Thoracic aorta (tissue), 2 donors: ENCODE measurements at places on chromosomes 3 and 15. TPM values are rescaled to one million over a fixed set of nuclear protein-coding genes. Genes with fewer than 3 reads are reported as not detected.

DNA sequence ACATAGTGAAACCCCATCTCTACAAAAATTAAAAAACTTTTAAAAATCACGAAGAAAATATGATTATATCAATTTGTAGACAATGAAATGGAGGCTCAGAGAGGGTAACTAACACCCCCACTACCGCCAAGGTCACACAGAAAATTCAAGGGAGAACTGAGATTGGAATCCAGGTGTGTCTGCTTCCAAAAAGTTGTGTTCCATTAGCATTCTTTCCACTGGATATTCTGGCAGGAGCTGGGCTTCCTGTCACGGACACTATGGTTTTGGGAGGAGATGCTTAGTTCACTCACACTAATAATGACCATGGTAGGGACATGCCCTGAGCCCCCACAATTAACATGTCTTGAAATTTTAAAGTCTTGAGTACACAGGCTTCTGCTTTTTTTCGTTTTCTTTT, 28.8 kb downstream of the CTSH start:
- H3K4me1 ChIP-seq, result peaks cover 50% of the 10 kb centered on the region
- peak overlapping the region; percentile 77 for H3K27ac ChIP-seq
- H3K36me3 ChIP-seq, result peaks cover 19% of the 10 kb centered on the region
- no peaks in the 10 kb centered on the region for H3K27me3 ChIP-seq
- H3K4me3 ChIP-seq, result no peak overlapping the region
- no peak for DNase-seq

- no peak for DNase-seq
- H3K27ac ChIP-seq, result no peak overlapping the region
Measured at GRCh38 chr3:185028121-185028520, 124.7 kb downstream of the C3orf70 start.

- peak; percentile 11 for DNase-seq
- peaks cover 51% of the 10 kb centered on the region for H3K4me1 ChIP-seq
- H3K36me3 ChIP-seq, result no peaks in the 10 kb centered on the region
- no peak overlapping the region for H3K4me3 ChIP-seq
- H3K27me3 ChIP-seq, result no peaks in the 10 kb centered on the region
Measured at GRCh38 chr3:70824078-70824477, 511.6 kb upstream of the MDFIC2 start.

DNA sequence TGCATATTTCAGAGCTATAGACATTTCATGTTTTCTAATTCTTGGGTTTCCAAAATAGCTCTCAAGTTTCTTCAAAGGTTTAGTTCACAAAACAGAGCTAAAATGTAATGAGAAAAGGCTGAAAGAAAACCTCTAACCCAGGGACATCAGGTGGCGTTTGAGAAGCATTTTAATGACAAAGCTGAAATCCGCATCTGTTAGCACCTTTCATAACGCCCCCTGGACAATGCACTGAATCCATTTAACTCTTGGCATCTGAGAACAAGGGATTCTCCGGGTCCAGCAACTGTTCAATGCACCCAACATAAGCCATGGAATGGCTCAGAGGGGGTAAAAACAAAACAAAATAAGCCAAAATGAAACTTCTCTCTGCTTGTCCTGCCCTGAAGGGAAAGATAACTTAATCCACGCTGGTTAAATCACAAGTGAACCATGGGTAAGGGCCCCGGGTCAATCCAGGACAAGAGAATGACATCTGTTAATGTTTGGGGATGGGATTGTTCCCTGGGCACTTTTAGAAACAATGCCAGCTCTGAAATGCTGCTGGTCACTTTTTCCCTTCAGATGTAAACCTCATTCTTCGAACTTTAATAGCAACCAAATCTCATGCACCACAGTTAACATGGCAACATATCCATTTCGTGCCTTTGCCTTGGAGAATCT, 466.2 kb upstream of the ADAMTS9 start:
- no peak overlapping the region for H3K27ac ChIP-seq
- H3K4me1 ChIP-seq, result no peaks in the 10 kb centered on the region
- no peak for DNase-seq
- H3K36me3 ChIP-seq, result no peaks in the 10 kb centered on the region
- no peak overlapping the region for H3K4me3 ChIP-seq

GRCh38 chr3:713006-713621, 379.7 kb upstream of the CNTN6 start:
- no peaks in the 10 kb centered on the region for H3K36me3 ChIP-seq
- H3K4me1 ChIP-seq, result no peaks in the 10 kb centered on the region
- no peaks in the 10 kb centered on the region for H3K27me3 ChIP-seq
- no peak overlapping the region for H3K27ac ChIP-seq

The ERICH6 gene
- total RNA-seq, result not detected

DNA sequence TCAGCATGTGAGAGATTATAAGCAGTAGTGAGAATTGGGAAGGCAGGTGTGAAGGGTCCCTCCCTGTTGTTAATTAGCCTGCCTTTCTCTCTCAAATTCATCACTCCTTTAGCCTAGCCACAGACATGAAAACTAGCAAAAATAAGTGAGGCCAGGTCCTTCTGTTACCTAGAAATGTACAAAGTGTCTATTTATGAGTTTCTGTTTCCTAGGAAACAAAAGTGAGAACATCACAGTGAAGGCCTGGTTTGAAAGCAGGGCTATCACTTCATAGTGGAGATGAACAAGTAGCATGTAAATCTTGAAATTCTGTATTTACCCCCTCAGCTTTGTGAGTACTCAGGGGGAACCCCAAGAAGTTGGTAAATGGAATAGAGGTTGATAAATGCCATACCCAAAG, 78.2 kb upstream of the UMPS start:
- no peaks in the 10 kb centered on the region for H3K4me1 ChIP-seq
- peaks cover 46% of the 10 kb centered on the region for H3K36me3 ChIP-seq
- H3K4me3 ChIP-seq, result no peak overlapping the region
- H3K27ac ChIP-seq, result no peak overlapping the region
- no peak for DNase-seq

DNA sequence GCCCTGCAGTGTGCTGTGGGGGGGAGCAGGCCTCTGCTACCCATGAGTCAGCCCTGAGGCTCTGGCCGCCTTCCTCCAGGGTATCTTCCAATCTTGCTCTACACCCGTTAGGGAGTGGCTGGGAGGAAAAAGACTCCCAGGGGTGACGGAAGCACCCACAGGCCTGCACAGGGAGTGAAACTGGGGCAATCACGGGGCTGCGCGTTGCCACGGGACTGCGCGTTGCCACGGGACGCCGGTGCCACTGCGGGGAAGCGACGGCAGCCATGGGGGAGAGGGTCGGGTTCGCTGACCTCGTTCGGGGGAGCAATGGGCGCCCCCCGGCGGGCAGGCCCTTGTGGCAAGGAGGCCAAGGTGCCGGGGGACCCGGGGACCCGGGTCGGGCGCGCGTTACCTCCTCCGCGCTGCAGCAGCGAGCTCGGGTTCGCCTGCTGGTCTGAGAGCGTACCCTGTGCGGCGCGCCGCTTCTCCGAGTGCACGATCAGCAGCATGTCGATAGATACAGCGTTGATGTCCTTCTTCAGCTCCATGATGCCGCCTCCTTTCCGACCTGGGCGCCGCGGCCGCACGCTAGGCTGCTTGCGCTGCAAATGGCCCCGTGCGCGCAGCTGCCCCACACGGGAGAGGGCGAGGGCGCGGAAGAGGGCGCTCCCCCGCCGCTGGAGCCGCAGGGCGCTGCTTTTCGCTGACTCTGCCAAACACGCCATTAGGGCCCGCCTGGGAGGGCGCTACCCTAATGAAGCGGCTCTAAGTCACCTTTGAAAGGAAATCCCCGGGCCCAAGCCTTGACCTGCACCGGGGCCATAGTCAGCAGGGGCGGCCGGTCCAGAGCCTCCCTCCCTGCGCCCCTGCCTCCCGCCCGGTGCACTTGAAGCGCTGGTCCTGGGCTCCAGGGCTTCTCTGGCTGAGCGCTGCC, at the start of gene KY:
KY (minus strand) TSS at position 592 of the 916 bp plus-strand sequence; CDS start at position 530, 62 bp downstream.
- H3K27me3 ChIP-seq, result no peaks in the 10 kb centered on the region
- H3K4me1 ChIP-seq, result peaks cover 24% of the 10 kb centered on the region
- H3K4me3 ChIP-seq, result peak within 1 kb of the TSS; percentile 71

The IQCF2 gene
- total RNA-seq, result not detected

DNA sequence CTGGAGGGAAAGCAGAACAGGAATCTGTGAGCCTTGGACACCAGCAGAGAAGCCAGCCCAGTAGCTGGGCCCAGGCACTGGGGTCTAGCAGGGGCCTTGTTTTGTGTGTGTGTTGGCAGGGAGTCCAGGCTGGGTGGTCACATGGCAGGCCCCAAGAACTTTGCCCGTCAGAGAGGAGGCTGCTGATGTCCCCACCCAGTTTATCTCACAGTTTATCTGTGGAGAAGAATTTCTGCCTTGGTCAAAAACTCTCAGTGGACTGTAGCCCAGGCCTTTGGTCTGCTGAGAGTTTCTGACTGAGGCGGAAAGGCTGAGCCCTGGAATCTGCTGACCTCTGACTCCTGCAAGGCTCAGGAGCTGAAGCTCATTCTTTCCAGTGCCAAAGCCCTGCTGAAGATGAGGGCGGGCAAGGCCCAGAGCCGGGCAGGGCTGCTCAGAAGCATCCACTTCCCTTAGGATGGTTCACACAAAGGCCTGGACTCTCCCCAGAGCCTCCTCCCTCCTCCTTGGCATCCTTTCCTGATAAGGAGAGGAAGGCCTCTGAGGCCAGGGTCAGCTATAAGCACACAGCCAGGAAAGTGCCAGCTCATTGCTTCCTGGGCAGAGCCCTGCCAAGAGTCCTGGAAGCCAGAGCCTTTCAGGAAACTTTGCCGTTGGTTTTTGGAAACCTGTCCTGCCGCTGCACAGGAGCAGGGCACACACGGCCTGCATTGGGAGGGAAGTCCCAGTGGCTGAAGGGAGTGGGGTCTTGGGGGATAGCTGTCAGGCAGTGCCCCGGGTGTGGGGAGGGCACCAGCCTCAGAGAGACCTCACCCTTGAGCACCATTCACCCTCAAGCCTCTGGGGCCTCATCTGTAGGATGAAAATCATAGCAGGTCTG, 37.2 kb upstream of the SLCO2A1 start:
- no peaks in the 10 kb centered on the region for H3K27me3 ChIP-seq
- H3K4me1 ChIP-seq, result peaks cover 6% of the 10 kb centered on the region
- no peak for DNase-seq
- H3K27ac ChIP-seq, result no peak overlapping the region
- no peak overlapping the region for H3K4me3 ChIP-seq
- H3K36me3 ChIP-seq, result no peaks in the 10 kb centered on the region

DNA sequence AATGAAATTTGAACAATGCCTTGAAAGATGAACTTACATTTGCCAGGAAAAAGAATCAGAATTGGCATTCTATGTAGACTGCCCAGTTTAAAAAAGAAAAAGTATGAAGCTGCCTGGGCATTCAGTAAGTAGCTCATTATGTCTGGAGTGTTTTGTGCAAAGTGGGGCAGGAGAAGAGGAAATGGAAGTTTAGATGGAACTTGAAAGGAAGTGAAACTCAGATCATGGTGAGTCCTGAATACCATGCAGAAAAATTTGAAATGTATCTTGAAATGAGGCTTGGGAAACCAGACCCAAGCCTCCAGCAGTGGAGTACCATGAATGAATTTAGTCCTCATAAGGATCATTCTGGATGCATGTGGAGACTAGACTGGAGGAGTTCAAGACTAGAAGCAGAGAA, 4.8 kb upstream of the MORC1 start:
- no peak overlapping the region for H3K4me3 ChIP-seq
- DNase-seq, result no peak
- H3K36me3 ChIP-seq, result no peaks in the 10 kb centered on the region
- H3K4me1 ChIP-seq, result no peaks in the 10 kb centered on the region
- no peaks in the 10 kb centered on the region for H3K27me3 ChIP-seq

The LMAN1L gene
- not detected for total RNA-seq

The ITIH1 gene
- total RNA-seq, result not detected

DNA sequence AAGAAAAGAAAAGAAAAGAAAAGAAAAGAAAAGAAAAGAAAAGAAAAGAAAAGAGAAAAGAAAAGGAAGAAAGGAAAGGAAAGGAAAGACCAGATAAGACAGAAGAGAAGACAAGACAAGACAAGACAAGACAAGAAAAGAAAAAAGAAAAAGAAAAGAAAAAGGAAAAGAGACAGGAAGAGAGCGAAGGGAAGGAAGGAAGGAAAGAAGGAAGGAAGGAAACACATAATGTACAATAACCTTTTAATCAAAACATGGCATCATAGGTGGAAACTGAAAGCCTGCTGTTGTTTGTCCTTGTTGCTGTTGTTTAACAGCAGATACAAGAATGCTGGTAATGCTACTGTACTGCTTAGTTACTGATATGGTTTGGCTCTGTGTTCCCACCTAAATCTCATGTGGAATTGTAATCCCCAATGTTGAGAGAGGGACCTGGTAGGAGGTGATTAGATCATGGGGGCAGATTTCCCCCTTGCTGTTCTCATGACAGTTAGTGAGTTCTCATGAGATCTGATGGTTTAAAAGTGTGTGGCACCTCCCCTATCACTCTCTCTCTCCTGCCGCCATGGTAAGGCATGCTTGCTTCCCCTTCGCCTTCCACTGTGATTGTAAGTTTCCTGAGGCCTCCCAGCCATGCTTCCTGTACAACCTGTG, 67.3 kb downstream of the MCF2L2 start:
- no peak overlapping the region for H3K27ac ChIP-seq
- H3K36me3 ChIP-seq, result no peaks in the 10 kb centered on the region
- no peaks in the 10 kb centered on the region for H3K27me3 ChIP-seq

DNA sequence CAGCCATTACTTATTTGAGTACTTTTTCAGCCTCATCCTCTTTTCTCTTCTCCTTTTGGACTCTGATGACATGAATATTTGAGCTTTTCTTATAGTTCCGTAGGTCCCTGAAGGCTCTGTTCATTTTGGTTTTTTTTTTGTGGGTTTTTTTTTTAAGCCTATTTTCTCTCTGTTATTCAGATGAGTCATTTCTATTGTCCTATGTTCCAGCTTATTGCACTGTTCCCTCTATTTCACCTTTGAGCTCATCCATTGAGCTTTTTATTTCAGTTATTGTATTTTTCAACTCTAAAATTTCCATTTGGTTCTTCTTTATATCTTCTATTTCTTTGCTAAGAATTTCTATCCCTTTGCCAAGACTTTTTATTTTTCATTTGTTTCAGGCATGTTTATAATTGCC, 7.2 kb upstream of the MGLL start:
- H3K27me3 ChIP-seq, result no peaks in the 10 kb centered on the region
- no peak overlapping the region for H3K27ac ChIP-seq
- H3K4me1 ChIP-seq, result no peaks in the 10 kb centered on the region
- no peaks in the 10 kb centered on the region for H3K36me3 ChIP-seq
- H3K4me3 ChIP-seq, result no peak overlapping the region

- DNase-seq, result no peak
- no peaks in the 10 kb centered on the region for H3K4me1 ChIP-seq
- H3K27me3 ChIP-seq, result no peaks in the 10 kb centered on the region
- no peak overlapping the region for H3K4me3 ChIP-seq
Measured at GRCh38 chr3:183477801-183478456, 49.5 kb upstream of the MCF2L2 start.

GRCh38 chr15:99073008-99073717, 31.7 kb upstream of the SYNM start:
- no peak overlapping the region for H3K27ac ChIP-seq
- H3K36me3 ChIP-seq, result no peaks in the 10 kb centered on the region
- no peak overlapping the region for H3K4me3 ChIP-seq
- H3K4me1 ChIP-seq, result no peaks in the 10 kb centered on the region

- H3K27ac ChIP-seq, result no peak overlapping the region
- DNase-seq, result no peak
- H3K36me3 ChIP-seq, result no peaks in the 10 kb centered on the region
- H3K27me3 ChIP-seq, result no peaks in the 10 kb centered on the region
- H3K4me1 ChIP-seq, result no peaks in the 10 kb centered on the region
- H3K4me3 ChIP-seq, result no peak overlapping the region
Measured at GRCh38 chr3:87575550-87575949, 299.2 kb upstream of the POU1F1 start.
